D341Med (cell line): ENCODE measurements at places on chromosomes 7 and 10.

GRCh38 chr10:10798102-10798863 lies 219.4 kb upstream of the CELF2 start:
- DNase-seq: no peak

- no peak for DNase-seq
Observed at GRCh38 chr7:106089647-106090046, 22.5 kb downstream of the SYPL1 start.

- DNase-seq: no peak
Observed at GRCh38 chr7:118214833-118215182, 9.7 kb upstream of the ANKRD7 start.

- no peak for DNase-seq
Observed at GRCh38 chr7:106968160-106968559, 76.3 kb upstream of the PRKAR2B start.

GRCh38 chr7:95527033-95527775 lies 41.5 kb downstream of the ASB4 start:
- DNase-seq: peak; percentile 84
